ENCODE measurements at places on chromosomes 12 and 14.

GRCh38 chr14:104240434-104241157, 102.2 kb downstream of the KIF26A start:
- DNase-seq: peak; percentile 26

GRCh38 chr14:80390906-80391305, 179.6 kb upstream of the DIO2 start:
- DNase-seq: no peak

GRCh38 chr12:95213928-95214327, 3.3 kb downstream of the FGD6 start:
- DNase-seq: no peak

DNA sequence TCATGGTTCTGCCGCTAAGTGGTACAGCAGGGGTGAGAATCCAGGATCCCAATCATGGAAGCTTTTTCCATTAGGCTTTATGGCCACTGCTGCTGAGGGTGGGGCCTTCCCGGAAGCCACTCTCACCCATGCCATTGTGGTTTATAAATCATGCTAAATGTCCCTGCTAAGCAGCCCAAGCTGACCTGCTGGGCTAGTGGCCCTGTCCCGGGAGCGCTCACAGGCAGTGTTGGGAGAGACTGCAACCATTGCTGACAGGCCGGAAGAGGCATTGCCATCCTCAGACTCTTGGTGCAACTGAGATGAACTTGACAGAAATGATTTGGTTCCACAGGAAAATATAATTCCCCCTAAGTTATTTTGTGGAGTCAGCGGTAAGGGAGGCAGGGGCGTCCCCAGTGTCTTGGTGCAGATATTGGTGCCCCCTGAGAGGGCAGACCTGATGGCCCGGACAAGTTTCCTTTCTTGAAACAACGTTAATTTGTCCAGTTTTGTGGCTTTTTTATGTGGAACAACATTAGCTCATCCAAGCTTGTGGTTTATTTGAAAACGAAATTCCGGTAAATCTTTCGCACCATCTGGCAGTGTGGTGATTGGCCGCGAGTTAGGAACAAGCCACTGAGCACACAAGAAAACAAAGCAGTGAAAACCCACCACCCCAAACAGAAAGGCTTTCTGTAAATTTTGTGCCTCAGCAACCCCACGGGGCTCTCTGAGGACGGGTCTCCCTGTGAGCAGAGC, 82.3 kb downstream of the SSPN start:
- no peak for DNase-seq

GRCh38 chr14:54002653-54003052, 46.0 kb upstream of the BMP4 start:
- DNase-seq: no peak
